ENCODE measurements at places on chromosomes 7 and 10.

DNA sequence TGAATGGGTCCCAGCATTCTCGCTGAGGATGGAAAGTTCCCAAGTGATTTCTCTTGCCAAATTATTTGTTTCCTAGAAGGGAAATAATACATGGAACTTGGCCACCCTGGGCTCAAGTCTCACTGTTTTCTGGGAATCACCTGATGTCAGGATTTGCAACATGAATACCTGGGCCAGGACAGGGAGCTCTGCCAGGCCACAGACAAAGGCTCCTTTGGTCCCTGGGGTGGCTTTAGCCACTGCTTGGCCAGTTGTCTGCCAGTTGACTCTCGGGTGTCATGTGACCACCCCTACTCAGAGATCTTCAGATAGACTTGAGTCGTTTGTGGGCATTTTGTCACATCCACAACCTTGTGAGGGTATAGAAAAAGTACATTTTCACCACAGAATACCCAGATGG lies 258.0 kb upstream of the HABP2 start:
- no peak for DNase-seq

DNA sequence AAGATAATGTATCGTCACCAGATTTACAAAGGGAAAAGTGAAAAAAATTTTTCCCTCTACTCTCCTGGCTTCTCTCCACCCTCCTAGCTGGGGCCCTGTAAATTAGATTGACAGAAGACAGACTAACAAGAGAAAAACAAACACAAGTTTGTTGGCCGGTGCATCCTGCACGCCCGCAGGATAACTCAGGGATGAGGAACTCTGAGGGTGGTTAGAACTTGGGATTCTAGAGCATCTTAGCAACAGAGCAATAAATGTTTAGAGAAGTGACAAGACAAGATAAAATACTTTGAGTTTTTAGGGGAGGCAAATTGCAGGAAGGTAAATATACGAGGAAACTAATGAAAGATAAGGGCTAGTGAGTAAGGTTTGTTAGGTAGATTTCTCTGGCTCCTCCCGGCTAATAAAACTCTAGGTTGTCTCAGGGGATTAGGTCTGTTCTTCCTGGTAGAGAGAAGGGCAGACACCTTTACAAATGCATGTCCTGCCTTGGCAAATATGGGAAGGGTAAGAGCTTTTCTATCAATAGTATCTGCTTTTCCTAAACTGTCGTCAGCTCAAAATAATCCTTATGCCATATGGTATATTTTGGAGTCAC lies 4.3 kb upstream of the UCN3 start:
- DNase-seq = no peak

DNA sequence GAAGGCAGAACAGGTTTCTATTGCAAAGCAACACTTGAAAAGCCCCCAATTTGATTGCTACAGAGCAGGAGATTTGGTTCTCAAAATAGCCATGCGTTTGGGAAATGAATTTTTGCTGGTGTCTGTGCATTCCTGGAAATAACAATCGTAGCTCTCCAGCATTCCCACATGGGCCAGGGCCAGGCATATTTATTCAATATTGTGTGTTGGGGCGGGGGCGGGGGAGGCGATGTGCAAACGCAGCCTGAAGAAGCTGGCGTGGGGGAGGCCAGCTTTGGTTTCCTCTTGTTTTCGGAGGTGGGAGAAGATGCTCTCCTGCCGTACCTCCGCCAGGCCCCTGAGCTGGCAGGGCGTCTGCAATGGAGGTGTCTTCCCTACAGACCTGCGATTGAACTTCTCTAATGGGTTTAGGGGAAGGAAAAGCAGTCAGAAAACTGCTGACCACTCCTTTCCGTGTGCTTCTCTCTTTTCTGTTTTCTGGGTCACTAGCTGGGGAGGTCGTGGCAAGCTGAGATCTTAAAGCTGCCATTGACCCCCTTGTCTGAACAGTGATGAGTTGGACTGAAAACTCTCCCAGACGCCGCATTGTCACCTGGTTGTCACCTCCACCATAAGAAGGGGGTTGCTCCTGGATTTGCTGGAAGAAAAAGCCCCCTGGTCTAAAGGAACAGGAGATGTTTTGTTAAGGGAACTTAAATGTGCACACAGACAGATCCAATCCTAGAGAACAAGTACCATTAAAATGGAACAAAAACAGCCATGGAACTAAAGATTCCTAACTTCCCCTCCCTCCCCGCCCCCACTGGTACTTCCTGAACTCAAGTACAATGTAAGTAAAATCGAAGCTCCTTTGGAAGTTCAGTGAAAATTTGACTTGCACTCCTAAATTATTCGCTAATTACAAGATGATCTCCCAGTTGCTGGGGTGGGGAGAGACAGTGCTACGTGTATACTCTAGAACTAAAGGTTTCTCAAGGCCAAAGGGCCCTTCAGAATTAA lies 56.4 kb upstream of the HABP2 start:
- DNase-seq = no peak

GRCh38 chr7:1499367-1500029 lies 4.7 kb downstream of the INTS1 start:
- DNase-seq = no peak

DNA sequence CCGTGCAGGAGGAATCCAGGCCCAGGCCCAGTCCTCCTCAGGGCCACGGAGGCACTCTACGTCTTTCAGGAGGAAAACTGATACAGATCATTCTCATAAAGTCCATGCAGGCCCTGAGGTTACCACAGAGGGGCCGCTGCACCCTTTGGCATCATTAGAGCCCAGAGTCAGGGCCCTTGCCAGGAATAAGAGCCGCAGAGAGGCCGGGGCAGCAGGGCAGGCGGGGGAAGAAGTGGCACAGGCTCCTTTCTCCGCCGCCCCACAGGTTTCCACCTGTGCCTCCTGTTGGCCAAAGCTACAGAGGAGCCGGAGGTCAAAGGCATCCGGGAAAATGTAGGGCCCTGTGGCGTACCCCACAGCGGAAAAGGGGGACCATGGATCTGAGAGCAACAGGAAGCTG lies 366.6 kb upstream of the SHH start:
- no peak for DNase-seq

DNA sequence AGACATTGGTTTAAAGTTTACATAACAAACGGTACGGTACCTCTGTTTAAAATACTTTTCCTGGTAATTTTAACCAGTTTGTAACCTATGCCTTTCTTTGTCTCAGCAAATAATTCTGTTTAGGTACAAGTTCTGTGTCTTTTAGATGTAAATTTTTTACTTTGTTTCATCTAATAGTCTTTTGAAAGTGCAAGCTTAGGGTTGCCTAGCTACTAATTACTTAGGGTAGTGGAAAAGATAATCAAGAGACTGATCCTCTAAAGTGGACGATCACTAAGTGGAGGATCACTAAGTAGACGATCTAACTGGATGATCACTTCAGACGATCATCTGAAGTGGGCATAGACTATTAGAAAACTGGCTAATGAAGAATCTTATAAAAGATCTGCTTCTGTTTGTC lies 16.1 kb upstream of the FKBP9 start:
- DNase-seq = no peak

DNA sequence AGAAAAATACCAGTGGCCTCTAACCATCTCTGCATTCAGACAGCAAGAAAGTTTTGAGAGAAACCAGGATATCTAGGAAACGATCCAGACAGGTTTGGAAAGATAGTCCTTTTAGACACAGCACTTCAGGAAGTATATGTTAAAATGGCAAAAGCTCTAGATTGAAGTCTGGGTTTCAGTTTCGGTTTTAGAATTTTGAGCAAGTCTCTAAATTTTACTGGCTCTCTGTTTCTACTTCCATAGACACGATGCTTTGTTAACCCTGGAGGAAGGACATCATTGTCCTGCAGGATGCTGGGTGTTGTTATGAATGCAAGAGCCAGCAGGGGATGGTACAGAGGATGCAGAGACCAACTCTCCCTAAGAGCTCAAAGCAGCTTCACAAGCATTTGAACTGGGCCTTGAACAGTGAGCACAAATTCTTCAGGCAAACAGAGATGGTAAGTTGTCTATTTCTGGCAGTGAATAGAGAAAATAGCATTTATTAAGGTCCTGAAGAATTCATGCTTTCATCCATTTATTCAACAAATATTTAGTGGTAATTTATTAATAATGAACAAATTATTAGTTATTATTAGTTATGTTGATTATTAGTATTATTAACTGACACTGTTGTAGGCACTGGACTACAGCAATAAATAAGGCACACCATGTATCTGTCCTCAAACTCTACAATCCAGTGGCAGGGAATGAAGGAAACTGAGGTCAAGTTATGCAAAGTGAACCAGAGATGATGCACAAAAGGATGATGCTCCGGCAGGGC lies 152.7 kb upstream of the NRP1 start:
- DNase-seq = peak; percentile 32
